Activated T-cell treated with anti-CD3 and anti-CD28 coated beads for 48 hours (primary cell): ENCODE measurements at places on chromosomes 7 and 10.

DNA sequence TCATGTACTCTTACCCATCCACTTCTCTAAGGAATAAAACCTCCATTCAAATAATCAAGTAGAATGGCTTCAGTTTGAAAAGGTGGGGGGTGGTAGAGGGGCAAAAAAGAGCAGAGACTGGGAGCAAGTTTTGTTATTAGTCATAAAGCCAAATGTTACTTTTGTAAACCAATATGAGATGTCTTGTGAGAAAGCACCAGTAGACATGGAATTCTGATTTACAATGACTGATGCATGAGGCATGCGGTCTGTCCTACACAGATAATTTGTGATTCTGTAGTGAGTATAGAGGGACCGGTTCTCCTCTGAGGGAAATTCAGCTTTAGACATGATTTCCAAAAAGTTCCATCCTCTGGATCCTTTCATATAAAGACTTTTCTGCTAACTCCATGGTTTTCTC, 12.9 kb upstream of the ABCA13 start:
- DNase-seq = no peak

DNA sequence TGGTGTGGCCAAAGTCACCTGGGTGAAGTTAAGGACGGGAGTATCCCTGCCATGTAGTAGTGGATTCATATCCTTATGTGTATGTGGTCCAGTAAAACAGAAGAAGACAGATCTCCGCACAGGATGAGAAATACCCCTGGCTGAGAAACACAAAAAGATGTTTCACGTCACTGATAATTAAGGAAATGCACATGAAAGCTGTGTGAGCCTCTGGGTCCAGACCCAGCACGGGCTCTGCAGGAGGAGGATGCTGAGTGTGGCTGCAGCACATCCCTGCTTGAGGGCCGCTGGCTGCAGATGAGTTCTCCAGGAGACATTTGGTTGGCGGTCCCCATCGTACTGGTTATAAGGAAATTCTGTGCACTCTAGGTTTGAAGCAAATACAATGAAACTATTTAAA, 8.2 kb upstream of the SUN1 start:
- no peak for DNase-seq

- DNase-seq = no peak
Measured at GRCh38 chr10:61363006-61363405, 90.2 kb downstream of the TMEM26 start.

GRCh38 chr7:2157473-2158279, 75.1 kb downstream of the MAD1L1 start:
- DNase-seq = no peak

DNA sequence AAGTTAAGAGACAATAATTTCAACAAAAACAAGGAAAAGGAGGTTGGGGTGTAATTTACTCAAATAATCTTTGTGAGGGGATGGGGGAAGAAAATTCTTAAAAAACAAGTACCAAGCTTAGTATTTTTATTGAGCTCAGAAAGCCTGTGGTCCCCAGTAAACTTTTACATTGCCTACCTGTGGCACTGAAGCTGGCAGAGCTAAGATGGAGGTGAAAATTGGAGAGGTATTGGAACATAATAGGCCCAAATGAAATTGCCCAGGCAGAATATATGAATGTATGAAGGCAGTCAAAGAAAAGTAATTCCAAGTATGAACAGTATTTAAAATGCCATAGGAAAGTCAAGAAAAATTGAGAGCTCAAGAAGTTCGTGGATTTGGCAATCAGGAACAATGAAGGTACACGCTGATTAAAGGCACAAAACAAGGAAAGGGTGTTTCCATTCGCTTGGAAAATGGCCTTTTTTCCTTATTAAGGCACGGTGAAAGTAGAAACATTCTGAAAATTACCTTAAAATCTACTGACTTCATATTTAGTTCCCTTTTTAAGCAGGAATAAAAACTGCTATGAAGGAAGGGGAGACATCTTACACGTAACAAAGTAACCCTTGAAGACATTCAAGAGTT, 3.4 kb upstream of the KMT2E start:
- no peak for DNase-seq

GRCh38 chr10:126250045-126250444, 138.2 kb downstream of the ADAM12 start:
- DNase-seq = no peak

GRCh38 chr7:7565746-7566650, 686 bp upstream of the MIOS start:
- DNase-seq = no peak

GRCh38 chr7:23356726-23357125, 57.6 kb downstream of the MALSU1 start:
- no peak for DNase-seq
